Activated T-cell treated with anti-CD3 and anti-CD28 coated beads for 1 hour (primary cell): ENCODE measurements at places on chromosomes 1 and 21.

DNA sequence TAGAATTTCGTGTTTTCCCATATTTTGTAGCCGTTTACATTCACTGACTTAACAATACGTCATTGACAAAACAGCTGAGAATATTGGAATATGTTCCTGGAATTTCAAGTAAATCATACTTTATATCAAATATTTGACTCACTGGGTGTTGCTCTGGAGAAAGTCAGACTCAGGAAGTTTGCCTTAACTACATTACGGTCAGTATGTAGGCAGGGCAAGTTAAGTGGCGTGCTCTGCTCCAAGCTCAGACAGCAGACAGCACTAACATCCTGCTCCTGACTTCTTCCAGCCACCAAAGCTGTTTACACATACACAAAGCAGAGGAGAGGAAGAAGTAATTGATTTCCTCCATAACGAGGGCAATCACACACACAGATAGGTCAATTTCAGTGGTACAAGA, 414.6 kb downstream of the LRRIQ3 start:
- DNase-seq = no peak

DNA sequence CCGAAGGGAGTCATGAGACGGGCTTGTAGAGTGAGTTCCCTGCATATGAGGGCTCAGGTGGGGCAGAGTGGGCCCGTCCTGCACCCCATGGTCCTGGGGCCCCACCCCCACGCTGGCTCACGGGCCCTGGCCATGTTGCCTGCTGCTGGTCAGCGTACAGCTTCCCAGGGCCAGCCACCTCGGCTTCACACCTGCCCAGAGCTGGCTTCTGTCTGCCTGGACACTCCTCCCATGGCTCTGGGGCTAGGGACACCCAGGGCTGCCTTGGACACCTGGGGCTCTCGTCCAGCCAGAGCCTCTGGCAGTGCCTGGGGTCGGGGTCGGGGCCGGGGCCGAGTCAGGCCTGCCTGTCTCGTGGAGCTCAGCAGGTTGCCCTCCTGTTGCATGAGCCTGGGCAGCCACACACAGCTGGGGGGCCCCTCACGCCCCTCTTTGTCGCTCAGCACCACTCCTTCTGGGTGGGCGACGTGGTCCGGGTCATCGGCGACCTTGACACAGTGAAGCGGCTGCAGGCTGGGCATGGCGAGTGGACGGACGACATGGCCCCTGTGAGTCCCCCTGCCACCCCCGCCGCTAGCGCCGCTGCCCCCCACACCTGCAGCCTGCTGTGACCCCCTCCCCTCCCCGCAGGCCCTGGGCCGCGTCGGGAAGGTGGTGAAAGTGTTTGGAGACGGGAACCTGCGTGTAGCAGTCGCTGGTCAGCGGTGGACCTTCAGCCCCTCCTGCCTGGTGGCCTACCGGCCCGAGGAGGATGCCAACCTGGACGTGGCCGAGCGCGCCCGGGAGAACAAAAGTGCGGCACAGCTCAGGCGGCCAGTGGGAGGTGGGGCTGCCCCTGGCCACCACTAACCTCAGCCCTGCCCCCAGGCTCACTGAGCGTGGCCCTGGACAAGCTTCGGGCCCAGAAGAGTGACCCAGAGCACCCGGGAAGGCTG, 5.5 kb upstream of the MMP23B start:
- DNase-seq = no peak

GRCh38 chr1:163170975-163171676, 31.6 kb downstream of the RGS5 start:
- DNase-seq = no peak

DNA sequence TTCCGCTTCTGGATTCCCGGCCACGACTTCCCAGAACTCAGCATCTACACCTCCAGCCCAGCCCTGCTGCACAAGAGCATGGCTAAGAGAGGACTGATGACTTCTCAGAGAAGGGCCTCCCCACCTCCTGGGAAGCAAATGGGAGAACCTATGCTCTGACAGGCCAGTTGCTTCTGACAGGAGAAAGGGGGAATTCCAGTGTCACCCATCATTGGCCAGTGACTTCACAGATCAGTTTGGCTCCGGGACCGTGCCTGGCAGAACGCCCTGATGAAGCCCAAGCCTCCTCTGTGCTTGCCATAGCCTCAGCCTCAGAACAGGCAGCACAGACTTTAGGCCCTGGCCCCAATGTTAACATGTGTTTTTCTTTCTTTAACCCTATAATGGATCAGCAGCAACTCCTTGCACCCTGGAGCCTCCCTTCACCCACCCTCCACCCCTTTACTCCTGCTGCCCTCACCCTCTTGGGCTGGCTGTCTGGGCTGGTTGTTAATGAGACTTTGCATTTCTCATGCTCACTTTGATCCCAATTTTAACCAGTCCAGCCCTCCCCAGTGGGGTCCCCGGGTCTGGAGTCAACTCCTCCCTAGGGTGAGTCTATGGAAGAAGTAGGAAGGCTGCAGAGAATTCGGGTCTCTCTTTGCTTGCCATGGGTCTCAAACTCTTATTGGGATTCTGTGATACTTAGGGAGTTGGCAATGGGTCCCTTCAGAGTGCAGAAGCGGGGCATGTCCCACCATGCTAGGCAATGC, 42.7 kb upstream of the SLC30A1 start:
- DNase-seq = no peak

GRCh38 chr1:235613602-235614001, 36.0 kb downstream of the GNG4 start:
- DNase-seq = no peak
